WERI-Rb-1 (cell line): ENCODE measurements at places on chromosomes 6 and 20.

DNA sequence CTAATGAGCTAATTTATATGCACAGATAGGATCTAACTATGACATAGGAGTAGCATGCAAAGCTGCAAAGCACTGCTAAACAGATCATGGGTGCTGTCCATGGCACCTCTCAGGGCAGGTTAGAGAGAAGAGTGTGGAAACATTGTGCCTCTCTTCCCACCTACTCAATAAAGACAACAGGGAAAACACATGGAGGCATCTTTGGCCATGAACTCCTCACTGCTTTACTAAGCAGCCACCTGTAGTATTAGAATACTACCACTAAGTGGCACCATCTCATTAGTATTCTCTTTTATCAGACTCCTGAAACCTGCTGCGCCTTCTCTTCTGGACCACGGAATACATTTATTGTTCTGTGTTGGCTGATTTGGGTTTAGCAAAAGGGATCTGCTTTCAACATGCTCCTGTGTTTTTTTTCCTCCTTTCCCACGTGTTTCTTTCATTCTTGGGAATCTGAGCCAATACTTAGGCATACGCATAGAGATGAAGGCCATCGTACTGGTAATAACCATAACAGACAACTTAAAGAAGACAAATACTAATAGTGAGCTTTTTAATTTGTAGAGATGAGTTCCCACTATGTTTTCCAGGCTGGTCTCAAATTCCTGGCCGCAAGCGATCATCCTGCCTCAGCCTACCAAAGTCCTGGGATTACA, 9.4 kb upstream of the HDDC2 start:
- DNase-seq = peak; percentile 18

GRCh38 chr20:37686762-37687477, 6.9 kb upstream of the CTNNBL1 start:
- no peak for DNase-seq

- peak; percentile 55 for DNase-seq
Measured at GRCh38 chr6:166313255-166314070, 5.3 kb upstream of the PRR18 start.

GRCh38 chr20:48723308-48724264, 104.2 kb downstream of the PREX1 start:
- DNase-seq = no peak

- DNase-seq = no peak
Measured at GRCh38 chr20:14698125-14698524, 360.7 kb upstream of the FLRT3 start.

DNA sequence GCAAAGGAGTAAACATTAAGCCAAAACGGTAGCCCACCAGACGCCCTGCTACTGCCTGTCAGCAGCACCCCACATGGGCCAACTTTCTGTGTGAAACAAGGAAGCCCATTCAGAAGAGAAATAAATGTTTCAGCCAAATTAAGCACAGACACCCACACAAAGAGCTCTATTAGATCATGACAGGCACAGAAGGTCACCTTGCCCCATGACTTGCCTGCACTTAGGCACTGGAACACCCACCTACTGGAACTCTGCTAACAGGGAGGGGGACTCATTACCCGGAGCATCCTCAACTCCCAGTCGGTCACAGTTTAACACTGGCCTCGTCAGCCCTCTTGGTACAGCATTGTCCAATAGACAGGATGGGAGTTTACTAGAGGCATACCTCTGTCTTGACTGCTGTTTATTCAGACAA, 31.8 kb downstream of the GFOD1 start:
- no peak for DNase-seq

DNA sequence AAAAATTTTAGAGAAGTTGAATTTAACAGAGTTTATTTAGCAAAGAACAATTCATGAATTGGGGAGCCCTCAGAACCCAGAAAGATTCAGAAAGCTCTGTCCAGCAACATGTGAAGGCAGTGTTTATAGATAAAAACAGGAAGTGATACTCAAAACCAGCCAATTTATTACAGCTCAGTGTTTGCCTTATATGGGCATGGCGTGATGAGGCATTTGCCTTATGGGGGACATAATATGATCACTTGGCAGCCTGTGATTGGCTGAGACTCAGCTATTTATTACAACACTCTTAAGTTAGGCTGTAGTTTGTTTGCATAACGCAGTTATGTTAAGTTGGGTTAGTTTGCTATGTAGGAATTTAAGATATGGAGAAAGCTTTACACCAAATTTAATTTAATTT, 11.5 kb downstream of the HLA-DPA1 start:
- no peak for DNase-seq

DNA sequence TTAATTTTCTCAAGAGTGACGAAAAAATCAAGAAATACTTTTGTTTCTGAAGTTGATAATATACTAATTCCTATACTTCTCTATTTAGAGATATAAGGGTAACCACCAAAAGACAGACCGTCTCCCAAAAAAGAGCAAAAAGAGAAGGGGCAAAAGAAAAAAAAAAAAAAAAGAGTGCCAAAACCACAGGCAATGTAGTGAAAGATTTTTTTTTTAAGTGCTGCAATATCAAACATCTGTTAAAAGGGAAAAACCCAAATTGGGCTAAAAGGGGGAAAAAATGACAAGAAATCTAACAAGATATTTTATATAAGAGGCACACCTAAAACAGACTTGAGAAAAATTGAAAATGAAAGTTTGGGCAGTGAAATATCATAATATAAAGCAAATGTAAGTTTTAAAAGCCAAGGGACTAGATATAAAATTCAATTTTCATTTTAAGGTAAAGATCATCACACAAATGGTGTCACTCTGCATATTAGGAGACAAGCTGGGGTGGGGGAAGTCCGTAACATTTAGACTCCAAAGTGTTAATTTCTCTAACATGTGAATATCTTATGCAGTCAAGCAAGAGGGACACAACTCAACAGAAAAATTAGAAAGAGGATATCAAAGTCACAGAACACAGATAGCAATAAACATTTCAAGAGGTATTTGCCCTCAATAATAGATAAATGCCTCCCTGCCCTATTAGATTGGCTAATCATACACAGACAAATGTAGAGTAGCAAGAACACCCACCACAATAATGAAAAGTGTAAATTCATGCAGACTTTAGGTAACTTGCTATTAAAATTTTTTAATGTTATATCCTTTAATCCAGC, 9.1 kb downstream of the C6orf52 start:
- no peak for DNase-seq

- DNase-seq = peak; percentile 46
Measured at GRCh38 chr6:43916924-43917877, 147.2 kb downstream of the VEGFA start.
